T-cell (primary cell): ENCODE measurements at places on chromosomes 5 and 9.

DNA sequence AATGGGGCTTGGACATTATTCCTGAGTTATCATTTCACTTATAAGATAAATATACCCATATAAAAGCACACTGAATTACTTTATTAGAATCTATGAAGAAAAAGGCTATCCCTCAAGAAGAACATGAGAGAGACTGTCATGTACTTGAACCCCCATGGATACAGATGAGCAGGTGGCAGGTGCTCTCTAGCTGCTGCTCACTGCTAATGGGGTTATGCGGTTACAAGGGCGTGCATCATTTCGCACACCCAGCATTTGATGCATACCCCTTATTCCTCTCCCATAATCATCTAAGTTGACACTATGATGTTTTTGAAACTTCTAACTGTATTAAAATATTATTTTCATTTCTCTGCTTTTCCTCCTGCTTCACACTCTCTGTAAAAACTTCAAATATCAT lies 16.4 kb downstream of the ITK start:
- peak; percentile 45 for DNase-seq

DNA sequence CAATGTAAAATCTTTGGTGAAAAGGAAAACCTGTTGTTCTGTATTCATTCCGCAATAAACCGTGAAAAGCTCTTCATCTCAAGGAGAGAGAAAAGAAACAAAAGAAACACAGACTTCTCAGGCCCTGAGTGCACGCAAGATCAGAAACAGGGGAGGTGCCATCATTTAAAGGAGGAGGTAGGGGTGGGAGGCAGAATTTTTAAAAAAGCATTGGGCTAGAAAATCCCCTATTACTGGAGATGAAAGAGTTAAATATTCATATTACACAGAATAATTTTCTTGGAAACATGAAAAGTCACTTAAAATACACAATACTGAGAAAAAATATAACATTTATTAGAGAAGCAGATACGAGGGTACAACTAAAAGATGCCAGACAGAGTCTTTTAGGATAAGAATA lies 56.3 kb downstream of the USP20 start:
- DNase-seq: no peak

DNA sequence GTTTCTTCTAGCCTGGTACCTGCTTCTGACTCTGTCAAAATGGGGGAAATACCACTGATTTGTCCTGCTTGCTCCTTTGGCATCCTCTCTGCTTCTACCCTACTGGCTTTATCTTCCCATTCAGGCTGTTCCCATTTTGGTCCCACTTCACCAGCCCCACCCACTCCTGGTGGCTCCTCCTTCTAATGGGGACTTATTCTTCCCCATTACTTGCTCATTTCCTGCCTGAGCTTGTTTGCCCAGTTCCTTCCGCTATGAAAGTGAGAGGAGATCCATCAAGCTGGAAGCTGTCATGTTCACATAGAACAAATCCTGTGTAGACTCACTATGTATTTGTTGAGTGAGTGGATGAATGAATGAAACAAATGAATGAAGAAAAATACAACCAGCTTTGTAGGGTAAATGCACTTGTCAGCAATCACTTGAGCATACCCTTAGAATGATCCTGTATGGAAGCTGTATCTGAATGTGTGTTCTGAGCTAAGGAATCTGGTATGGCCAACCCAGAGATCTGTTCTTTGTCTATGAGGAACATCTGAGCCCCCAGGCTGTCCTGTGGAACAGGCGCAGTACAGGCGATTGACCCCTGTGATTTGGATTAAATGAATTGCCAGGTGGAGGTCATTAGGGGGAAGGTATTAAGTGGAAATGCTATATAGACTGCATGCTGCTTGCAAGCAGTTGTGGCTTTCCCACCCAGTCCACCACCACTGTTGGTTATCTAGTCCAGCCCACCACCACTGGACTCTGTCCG lies 89.5 kb downstream of the APBA1 start:
- DNase-seq: no peak

DNA sequence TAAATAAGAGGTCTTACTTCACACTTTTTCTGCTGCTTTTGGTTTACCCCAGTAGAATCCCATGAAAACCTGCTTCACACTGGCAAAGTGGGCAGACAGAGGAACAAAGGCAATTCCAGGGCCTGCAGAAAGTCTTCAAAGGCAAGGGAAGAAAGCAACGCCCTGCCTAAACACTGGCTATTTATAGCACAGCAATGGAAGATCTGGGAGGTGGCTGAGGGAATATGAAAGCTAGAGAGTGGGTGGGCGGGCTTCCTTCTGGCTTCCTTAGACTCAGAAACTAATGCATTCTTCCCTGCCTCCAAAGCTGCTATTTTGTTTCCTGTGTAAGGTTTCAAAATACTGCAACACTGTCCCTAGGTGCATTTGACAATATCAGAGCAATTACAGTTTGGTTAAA lies 46.8 kb downstream of the ELAVL2 start:
- no peak for DNase-seq

DNA sequence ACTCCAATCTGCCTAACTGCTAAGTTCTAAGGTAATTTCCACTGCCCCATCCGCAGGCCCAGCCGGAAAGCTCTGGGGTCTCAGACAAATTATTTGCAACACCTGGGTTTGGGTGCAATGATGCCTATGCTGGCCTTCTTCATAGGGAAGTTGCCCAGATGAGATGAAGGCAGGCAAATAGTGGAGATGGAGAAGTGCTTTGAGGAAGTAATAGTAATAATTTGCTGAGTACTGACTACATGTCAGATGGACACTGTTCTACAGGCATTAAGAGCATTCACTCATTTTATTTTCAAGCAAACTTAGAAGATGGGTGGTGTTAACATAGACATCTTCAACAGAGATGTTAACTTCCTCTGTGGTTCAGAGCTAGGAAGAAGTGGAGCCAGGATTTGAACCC lies 3.8 kb downstream of the PCDH12 start:
- no peak for DNase-seq

GRCh38 chr5:154311362-154311761 lies 120.8 kb downstream of the GALNT10 start:
- DNase-seq: no peak

GRCh38 chr5:55734658-55735057 lies 3.2 kb upstream of the DDX4 start:
- no peak for DNase-seq

- no peak for DNase-seq
These were observed 363.6 kb downstream of the ANXA1 start for GRCh38 chr9:73515216-73515615.

DNA sequence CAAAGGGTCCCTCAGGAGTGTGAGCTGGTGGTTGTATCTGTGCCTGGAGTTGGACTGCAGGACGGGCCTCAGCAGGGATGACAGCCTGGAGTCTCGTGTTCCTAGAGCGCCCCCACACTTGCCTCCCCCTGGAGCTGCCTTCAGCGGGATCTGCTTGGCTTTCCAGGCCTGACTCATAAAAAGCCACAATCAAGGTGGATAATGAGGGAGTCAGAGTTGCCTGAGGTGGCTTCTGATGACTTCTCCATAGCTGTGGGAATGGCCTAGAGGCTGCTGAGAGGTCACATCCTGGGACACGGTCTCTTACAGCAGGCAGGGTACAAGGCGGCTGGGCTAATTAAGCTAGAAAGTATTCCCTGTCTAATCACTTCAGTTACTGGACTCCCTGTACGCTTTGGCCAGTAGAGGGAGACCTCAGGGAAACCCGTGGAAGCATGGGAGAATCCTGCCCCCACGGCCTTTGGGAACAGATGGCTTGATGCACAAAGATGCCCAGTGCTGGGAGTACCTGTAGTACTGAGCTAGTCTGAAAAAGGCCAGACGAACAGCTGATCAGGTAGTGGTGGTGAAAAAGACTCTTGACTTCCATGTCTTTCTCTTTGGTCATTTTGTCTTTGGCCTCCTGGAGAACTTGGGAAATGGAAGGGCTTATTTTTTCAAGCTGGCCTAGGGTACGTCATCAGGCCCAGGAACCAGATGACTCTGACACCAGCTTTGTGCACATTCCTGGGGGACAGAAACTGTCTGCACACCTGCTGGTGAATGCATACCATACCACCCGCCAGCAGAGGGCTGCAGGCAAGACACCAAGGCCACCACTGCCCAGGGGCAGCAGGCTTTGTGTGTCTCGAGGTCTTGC lies 16.1 kb upstream of the FRRS1L start:
- no peak for DNase-seq

- no peak for DNase-seq
These were observed 94.9 kb upstream of the NR4A3 start for GRCh38 chr9:99726758-99727157.

DNA sequence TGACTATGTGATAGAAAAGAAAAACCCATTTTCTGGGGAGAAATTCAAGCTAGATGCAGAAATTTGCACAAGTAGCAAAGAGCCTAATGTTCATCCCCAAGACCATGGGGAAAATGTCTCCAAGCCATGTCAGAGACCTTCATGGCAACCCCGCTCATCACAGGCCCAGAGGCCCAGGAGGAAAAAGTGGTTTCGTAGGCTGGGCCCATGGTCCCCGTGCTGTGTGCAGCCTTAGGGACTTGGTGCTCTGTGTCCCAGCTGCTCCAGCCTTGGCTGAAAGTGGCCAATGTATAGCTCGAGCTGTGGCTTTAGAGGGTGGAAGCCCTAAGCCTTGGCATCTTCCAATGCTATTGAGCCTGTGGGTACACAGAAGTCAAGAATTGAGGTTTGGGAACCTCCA lies 711.2 kb upstream of the ZNF608 start:
- DNase-seq: no peak

GRCh38 chr5:163475411-163475810 lies 15.0 kb downstream of the HMMR start:
- no peak for DNase-seq

- no peak for DNase-seq
These were observed 191.4 kb downstream of the MAN2A1 start for GRCh38 chr5:109880907-109881685.

DNA sequence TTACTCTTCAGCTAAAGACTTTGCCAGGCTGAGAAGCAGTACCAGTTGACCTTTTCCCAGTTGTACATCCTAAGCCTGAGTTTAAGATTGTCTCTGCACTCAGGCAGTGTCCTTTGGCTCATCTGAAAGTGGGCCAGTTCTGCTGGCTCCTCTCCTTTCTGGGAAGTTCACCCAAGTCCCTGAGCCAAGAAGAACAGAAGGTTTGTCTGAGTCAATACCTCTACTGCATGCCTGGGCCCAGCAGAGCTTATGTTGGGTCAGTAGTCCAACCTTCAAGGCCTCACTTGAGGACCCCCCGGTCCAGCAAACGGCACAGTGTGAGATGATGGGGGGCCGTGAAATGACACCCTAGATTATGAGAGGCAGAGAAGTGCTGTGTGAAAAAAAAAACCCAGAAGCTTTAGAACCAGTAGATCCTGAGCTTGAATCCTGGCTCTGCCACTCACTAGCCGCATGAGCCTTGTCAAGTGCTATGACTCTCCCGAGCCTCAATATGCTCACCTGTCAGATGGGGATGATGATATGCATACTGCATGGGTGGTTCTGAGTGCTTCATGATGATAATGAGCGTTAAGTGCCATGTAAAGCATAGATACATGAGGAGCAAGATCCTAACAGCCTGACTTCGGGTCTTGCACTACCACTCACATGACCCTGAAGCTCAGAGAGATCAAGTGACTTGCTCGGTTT lies 156.0 kb downstream of the MACROH2A1 start:
- DNase-seq: no peak

GRCh38 chr5:157198277-157198986 lies 17.8 kb downstream of the ITK start:
- DNase-seq: no peak
